ENCODE measurements at places on chromosomes 4 and X. TPM values are rescaled to one million over a fixed set of nuclear protein-coding genes. Genes with fewer than 3 reads are reported as not detected.

GATA1 gene
- 1.3 TPM for total RNA-seq

VCX3A gene
- not detected for total RNA-seq

JADE3 gene
- total RNA-seq = 4.2 TPM

PF4V1 gene
- total RNA-seq = not detected

FRMPD3 gene
- total RNA-seq = under 0.01 TPM

SSX3 gene
- not detected for total RNA-seq

TEX11 gene
- total RNA-seq = not detected

AMTN gene
- not detected for total RNA-seq

CXCL5 gene
- 7.6 TPM for total RNA-seq

MYOZ2 gene
- total RNA-seq = not detected

HSFX2 gene
- total RNA-seq = not detected

SMIM31 gene
- total RNA-seq = 0.61 TPM

AFM gene
- total RNA-seq = not detected

PDZD11 gene
- total RNA-seq = 22.8 TPM

CLDN22 gene
- total RNA-seq = not detected

TBX22 gene
- not detected for total RNA-seq

BMP3 gene
- total RNA-seq = 9.4 TPM

SOX3 gene
- total RNA-seq = not detected

RPS6KA6 gene
- total RNA-seq = 1.0 TPM

ADH1A gene
- total RNA-seq = not detected

ETDA gene
- not detected for total RNA-seq

ANKRD50 gene
- 20.7 TPM for total RNA-seq

TMLHE gene
- total RNA-seq = 9.6 TPM

GRSF1 gene
- 25.9 TPM for total RNA-seq

FGF16 gene
- not detected for total RNA-seq

TBC1D25 gene
- total RNA-seq = 25.1 TPM

GYPA gene
- total RNA-seq = not detected

LANCL3 gene
- 2.9 TPM for total RNA-seq

KCTD8 gene
- total RNA-seq = not detected

XPNPEP2 gene
- total RNA-seq = 3.7 TPM

ITGB1BP2 gene
- total RNA-seq = 0.72 TPM

RGS12 gene
- total RNA-seq = 55.1 TPM

SSX4B gene
- not detected for total RNA-seq

SPANXN4 gene
- not detected for total RNA-seq

NR0B1 gene
- total RNA-seq = not detected

RGN gene
- 10.2 TPM for total RNA-seq

BGN gene
- 108 TPM for total RNA-seq

S100G gene
- not detected for total RNA-seq

PAGE4 gene
- not detected for total RNA-seq

AMBN gene
- total RNA-seq = not detected

SPARCL1 gene
- 406 TPM for total RNA-seq

USP17L12 gene
- not detected for total RNA-seq

DGKK gene
- not detected for total RNA-seq

TMPRSS11D gene
- not detected for total RNA-seq

SCML2 gene
- not detected for total RNA-seq
